Activated T-helper 1 cell treated with anti-CD3 and anti-CD28 coated beads, Interleukin-12 subunit alpha, Interleukin-12 subunit beta, Interleukin-2, Interleukin-4 antibody, amounts not matched to agents 30 ng/mL and 10 ng/mL and 1 ng/mL, durations not matched to agents 14 hours and 24 hours and 36 hours (primary cell): ENCODE measurements at places on chromosomes 11 and 22. TPM values are rescaled to one million over a fixed set of nuclear protein-coding genes. Genes with fewer than 3 reads are reported as not detected.
A peak's percentile ranks its signal among the peaks of the same experiment; 100 is the strongest.

- no peak for DNase-seq
Observed at GRCh38 chr11:110716361-110716760, 4.1 kb upstream of the ARHGAP20 start.

The CEP126 gene
- total RNA-seq: 0.41 and 1.2 TPM in 2 replicates

The SCN4B gene
- 0.08 TPM in 1 of 2 replicates, not detected in the other for total RNA-seq

The OR52E6 gene
- not detected in 2 replicates for total RNA-seq

The GVQW3 gene
- total RNA-seq: 3.9 and 4.7 TPM in 2 replicates

- peak; percentile 44 for DNase-seq
Observed at GRCh38 chr11:2077061-2077802, 62.0 kb downstream of the IGF2 start.

GRCh38 chr11:93330446-93330984 is at the start of gene DEUP1:
TSS of gene DEUP1 (plus strand) at chr11:93330742. CDS start at chr11:93332260, 1,518 bp downstream.
- no peak for DNase-seq

The FXYD6 gene
- total RNA-seq: not detected in 2 replicates

GRCh38 chr22:22103078-22103875 is 120.7 kb upstream of the TOP3B start:
- no peak for DNase-seq
